ENCODE measurements at places on chromosomes 5 and 9.

DNA sequence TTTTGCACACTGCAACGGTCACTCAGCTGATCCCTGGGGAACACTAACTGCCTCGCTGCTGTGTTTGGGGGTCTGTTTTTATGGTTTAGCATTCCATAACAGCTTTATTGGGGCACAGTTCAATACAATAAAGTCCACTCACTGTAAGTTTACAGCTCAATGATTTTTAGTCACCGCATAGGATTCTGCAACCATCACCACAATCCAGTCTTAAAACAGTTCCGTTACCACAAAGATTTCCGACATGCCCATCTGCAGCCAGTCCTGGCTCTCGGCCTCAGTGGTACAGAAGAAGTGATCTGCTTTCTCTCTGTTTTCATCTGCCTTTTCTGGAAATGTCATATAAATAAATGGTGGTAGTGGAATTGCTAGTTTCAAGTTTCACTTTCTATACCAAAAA, 23.6 kb downstream of the OR2V2 start:
- DNase-seq = no peak

DNA sequence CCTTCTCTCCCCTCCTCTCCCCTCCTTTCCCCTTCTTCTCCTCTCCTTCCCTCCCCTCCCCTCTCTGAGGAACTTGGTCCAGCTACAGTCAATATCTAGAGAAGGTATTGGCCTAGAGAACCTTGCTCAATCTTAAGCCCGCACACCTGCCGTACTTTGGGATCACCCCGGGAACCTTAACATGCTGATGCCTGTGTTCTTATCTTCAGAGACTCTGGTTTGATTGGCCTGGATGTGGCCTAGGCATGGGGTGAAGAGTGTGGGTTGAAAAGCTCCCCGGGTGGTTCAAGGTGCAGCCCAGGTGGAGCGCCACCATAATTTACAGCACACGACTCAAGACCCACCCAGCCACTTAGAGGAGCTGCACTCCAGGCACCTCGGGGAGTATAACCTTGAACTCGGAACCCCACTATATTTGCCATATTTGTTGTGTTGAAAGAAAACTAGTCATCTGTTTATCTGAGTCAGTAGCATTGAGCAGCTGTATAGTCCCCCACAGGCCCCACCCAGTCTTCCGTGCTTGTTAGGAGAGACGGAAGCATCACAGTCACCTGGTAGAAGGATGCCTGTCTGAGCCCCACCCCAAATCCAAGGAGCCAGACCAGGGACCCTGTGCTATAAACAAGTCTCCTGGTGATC, 14.4 kb upstream of the PHF19 start:
- DNase-seq = peak; percentile 59

DNA sequence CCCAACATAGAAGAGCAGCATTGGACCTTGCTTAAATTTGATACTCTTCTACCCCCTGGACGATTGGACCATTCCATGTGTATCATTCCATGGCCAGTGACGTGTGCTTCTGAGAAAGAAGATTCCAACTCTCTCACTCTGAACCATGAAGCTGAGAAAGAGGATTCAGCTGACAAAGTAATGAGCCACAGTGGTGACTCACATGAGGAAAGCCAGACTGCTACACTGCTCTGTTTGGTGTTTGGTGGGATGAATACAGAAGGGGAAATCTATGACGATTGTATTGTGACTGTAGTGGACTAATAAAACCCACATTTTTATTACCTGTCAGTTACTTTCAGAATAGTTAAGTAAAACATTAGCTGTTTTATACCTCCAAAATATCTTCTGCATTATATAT, 7.5 kb downstream of the HSPA5 start:
- no peak for DNase-seq

GRCh38 chr5:60806591-60807243, 37.4 kb downstream of the ELOVL7 start:
- no peak for DNase-seq

GRCh38 chr9:114155263-114155994, at the start of gene COL27A1:
COL27A1 (plus strand) TSS chr9:114155537; CDS start chr9:114155951, 414 bp downstream.
- DNase-seq = peak; percentile 72

- no peak for DNase-seq
These were observed 16.7 kb upstream of the SLC2A6 start for GRCh38 chr9:133495327-133496293.

DNA sequence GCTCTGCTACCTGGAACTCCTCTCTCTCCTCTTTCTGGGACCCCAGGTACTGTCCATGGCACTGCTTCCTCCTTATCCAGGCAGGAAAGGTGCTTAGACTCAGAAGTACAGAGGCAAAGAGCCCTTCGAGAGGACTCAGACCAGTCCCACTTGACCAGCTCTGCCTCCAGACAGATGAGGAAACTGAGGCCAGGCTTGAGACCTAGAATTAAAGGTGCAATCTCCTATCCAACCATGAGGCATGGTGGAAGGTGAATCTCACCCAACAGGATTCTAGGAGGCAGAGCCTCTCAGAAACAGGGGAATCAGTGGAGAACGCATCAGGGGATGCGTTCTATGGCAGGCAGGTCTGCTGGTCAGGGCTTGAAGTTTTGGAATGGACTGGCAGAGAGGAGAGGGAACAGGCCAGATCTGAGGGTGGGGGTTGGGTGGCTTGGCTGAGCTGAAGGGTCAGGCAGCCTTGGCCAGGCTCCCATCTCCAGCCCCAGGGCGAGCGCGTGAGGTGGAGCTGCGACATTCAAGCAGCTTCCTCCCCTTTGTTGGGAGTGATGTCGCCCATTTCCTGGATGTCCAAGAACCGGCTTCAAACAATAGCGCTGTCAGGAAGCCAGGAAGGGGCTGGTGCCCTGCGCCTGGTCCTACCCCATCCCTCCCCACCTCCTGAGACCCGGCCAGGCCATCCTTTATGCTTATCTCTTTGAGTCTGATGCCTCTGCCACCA, 26.2 kb downstream of the NDUFA8 start:
- DNase-seq = no peak

- DNase-seq = no peak
These were observed 229.0 kb downstream of the ROR2 start for GRCh38 chr9:91720751-91721705.

DNA sequence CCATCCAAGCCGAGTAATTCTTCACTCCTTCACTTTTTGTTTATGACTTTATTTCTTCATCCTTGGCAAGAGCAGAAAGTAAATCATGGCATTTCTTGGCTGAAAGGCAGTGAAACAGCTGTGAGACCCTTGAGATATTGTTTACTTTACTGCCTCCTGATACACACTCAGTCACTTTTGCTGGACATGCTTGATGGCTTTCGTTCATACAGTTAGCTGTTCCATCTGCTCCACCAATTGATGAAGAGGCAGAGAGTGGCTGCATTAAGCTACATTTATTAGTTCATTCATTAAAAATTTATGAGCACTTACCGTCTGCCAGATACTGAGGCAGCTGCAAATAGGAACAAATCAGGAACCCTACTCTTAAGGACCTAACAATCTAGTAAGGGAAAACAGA, 184.4 kb upstream of the OR13F1 start:
- DNase-seq = no peak

Measured in activated T-cell treated with anti-CD3 and anti-CD28 coated beads for 24 hours (primary cell).